ENCODE measurements at places on chromosomes 4 and X. TPM values are rescaled to one million over a fixed set of nuclear protein-coding genes. Genes with fewer than 3 reads are reported as not detected.

GRCh38 chrX:132409780-132410556, 78.9 kb downstream of the MBNL3 start:
- no peak for DNase-seq

GRCh38 chr4:81084634-81085033, 54.1 kb downstream of the BMP3 start:
- DNase-seq: peak; percentile 62

DNA sequence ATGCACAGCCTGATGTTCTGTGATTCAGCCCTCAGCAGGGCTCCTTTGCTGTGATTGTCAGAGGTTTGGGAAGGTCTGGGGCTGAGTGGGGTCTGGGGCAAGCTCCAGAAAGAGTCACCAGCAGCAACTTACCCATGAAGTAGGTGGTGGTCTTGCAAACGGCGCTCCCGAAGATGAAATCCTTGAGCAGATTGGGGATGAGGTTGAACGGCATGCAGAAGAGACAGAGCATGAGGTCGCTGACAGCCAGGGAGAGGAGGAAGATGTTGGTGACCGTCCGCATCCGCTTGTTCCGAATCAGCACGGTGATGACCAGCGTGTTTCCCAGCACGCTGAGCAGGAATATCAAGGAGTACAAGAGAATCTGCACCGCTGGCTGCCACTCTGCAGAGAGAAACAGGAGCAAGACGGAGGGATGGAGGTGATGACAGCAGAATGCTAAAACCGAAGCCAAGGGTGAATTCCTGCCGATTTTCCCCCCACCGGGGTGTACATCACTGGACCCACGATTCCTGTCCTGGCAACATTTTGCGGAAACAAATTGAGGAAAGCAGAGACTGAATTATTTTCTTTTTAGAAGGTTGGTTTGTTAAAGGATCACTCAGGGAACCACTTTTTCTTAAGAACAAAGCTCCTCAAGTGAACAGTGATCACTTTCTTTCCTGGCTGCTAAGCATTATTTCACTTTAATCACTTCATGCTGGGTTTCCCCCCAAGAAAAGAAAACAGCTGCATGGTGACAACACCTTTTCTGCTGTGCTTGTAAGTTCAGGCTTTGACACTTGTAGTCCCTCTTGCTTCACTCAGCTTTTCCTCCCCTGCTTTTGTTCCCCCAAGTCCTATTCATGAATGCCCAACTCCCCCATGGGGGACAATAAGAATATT, 941 bp downstream of the CCKAR start:
- no peak for DNase-seq

DNA sequence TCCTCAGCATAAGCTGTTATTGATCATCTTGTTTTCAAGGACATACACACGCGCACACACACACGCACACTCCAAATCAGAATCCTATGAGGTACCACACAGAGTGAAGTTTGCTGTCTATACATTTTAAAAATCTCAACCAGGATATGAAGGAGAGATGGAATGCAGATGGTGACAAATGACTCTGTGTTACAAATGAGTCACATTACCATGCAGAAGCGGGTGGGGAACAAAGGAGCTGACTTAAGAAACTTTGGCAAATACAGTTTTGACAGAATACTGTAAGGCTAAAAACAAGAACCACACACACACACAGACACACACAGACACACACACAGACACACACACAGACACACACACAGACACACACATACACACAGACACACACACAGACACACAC, 81.7 kb downstream of the RELL1 start:
- DNase-seq: no peak

- DNase-seq: no peak
These were observed 50.5 kb downstream of the IL15 start for GRCh38 chr4:141686879-141687278.

DNA sequence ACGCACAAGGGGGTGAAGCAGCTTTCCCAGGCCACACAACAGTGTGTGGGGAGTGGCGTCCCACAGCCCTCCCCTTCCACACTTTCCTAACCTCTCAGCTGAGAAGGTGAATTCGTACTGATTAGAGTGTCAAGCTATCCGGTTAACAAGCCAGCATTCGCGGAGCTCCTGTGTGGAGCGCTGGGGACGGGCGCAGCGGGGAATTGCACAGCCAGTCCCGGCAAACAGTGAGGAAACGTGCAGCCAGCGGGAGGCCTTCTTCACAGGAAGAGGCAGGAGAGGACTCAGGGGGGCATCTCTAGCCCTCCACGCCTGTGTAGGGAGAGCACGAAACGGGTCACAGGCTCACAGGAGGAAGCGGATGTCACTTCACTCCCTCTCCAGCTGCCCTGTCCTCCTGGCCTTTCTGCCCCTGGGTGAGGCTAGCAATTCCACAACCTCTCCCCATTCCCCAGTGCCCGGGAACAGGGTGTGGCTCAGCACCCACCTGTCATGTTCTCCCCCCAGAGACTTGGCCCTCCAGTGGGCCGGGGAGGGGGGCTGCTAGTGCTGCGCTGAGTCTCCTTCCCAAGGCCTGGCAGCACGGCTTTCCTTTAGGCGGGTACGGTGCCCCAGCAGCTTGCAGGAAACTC, 117.3 kb downstream of the CPZ start:
- DNase-seq: no peak

DNA sequence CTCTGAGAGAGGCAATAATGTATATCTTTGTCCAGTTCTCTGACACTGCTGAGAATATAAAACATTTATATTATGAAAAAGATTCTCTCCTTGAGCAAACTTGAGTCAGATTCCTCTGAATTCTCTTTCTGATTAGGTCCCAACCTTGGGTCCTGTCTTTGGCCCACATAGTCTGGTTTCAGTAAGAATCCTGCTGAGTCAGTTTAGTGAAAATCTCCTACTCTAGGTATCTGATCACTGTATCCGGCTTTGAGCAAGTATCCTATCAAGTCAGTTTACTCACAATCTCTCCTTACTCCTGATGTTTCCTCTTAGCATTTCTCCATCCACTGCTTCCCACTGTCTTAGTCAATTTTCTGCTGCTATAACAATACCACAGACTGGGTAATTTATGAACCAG, 253.9 kb downstream of the OPHN1 start:
- DNase-seq: no peak

DNA sequence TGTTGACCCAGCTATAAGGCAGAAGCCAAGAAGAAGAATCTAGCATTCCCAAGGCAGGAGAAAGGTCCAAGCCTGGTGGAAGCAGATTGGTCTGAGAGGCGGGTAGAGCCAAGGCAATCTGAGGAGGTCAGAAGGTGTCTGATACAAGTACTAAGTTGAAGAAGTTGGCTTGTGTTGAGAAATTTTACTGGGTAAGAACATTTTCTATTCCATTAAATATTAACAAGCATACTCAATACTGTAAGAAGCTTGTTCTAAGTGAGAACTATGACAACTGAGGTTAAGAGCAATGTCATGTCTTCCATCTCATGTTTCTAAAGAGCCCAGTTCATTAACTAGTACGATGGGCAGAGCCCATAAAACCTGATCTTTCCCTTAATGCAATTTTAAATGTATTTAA, 75.0 kb downstream of the FAM13A start:
- DNase-seq: no peak

DNA sequence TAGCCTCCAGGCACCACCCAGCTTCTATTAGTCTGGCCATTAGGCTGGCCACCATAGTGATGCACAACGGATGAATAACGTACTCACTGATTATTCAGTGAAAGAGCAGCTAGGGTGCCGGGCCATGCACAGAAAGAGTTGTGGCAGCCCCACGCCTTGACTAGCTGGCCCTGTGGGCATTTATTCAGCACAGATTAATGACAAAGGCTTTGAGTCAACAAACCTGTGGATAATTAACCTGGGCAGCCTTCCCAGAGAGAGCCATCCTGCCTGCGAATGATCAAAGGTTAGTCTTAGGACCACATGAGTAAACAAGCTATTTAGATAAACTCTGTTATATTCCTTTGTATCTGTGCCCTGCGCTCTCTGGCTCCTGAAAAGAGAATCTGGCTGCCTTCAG, 37.2 kb downstream of the MAP9 start:
- DNase-seq: no peak

GRCh38 chr4:53195815-53196661, 169.8 kb downstream of the SCFD2 start:
- DNase-seq: no peak

DNA sequence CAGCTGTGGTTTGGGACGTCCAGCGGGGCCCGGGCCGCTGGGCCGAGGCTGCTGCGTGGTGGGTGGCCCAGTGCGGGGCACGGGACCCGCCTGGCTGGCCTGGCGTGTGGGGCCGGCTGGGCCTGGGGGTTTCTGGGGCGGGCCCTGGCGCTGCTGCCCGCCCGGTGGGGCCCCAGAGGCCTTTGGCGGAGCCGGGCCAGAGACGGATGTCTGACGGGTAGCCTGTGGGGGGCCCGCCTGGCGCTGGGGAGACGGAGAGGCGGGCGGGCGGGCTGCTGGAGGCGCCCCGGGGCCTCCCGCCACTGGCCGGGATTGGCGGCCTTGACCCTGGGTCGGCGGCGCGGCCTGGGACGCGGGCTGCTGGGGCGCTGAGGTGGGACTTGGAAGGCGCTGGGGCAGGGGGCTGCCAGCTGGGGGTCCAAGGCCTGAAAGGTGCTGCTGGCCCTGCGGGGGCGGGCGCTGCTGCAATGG, 8.1 kb upstream of the TIMP1 start:
- no peak for DNase-seq

- no peak for DNase-seq
These were observed 470.2 kb downstream of the SPRY1 start for GRCh38 chr4:123866796-123867195.

DNA sequence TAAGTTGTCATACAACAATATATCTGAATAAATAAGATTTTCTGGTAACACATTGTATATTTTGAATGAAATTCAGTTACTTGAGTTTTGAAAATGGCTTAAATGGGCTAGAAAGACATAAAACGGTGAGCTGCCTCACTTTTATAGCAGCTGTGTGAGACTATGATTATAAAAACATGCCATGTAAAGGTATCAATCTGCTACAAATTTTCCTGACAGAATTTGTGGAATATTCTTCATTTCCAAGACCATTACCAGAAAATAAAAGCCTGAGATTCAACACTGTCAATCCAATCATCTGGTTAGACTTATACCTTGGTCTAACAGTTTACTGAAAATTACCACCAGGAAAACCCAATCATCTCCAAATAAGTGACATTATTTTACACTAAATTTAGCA, 181.1 kb downstream of the SPCS3 start:
- no peak for DNase-seq

- no peak for DNase-seq
These were observed 24.4 kb upstream of the CITED1 start for GRCh38 chrX:72330131-72330530.

GRCh38 chr4:168923526-168924194, 86.4 kb downstream of the CBR4 start:
- peak; percentile 78 for DNase-seq

- no peak for DNase-seq
These were observed 917.0 kb upstream of the LCORL start for GRCh38 chr4:18938343-18939099.

GRCh38 chr4:38119668-38120385, 159.6 kb downstream of the PTTG2 start:
- DNase-seq: no peak

DNA sequence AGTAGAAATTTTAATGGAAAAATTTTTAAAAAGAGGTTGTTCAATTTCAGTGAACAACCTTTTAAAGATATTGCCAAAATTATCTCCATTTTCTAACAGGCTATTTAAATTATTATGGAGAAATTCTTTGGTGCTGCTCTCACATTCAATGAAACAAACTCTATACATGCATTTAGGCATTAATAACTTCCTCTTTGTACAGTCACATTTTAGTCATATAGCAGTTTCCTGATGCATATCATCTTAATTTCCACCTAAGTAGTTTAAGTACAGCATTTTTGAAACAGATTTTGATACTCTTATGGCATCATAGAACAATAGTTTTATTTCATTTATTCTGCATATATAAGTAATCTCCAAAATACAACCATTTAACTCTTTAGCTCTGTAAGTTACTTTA, 500.1 kb downstream of the STPG2 start:
- no peak for DNase-seq

DNA sequence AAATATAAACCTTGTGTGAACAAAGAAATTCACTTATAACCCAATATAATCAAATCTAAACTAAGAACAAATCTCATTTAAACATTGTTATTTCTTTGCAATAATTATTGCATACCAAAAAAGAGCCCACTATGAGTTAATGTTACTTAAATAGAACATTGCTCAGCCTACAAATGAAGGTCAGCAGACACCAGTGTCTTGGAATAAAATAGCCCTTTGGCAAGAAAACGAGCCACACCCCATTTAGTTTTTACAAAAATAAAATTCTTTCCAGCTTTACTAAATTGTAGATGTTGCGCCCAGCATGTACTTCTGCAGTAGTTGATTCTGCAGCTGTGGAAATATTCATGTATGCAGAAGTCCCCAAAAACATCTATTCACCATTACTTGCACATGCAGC, 12.2 kb downstream of the PLS3 start:
- no peak for DNase-seq

GRCh38 chr4:180589575-180589974, 1653.6 kb upstream of the TENM3 start:
- no peak for DNase-seq

DNA sequence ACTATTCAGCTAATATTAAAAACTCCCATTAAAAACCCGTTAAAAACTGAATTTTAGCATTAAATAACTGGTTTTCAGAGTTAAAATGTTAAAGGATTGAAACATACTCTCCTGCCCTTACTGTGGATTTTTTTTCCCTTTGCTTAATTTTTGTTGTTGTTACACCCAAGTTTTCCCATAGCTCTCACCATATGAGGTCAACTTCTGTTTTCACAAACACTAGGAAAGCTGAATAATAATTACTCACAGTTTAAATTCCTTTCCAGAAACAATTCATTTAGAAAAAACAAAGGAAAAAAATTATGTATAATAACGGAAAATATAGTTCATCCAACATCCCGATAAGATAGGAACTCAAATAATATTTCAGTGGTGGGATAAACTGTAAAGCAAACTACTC, 129.0 kb downstream of the PPP3CA start:
- no peak for DNase-seq

- no peak for DNase-seq
These were observed 130.7 kb downstream of the IL1RAPL2 start for GRCh38 chrX:104696667-104697066.

GRCh38 chr4:48914311-48914710, 7.7 kb upstream of the OCIAD2 start:
- no peak for DNase-seq

- DNase-seq: no peak
These were observed 226.5 kb downstream of the FBXO8 start for GRCh38 chr4:174056959-174057358.

GRCh38 chr4:68617003-68617698, 41.0 kb upstream of the UGT2B17 start:
- DNase-seq: no peak

GRCh38 chrX:71604141-71604540, 14.2 kb downstream of the CXCR3 start:
- no peak for DNase-seq

- DNase-seq: no peak
These were observed 2.9 kb downstream of the ATP6AP1 start for GRCh38 chrX:154431341-154431740.

HTATSF1 gene
- polyA plus RNA-seq: 120 TPM

CYLC1 gene
- polyA plus RNA-seq: not detected

MAGEB17 gene
- 0.22 TPM for polyA plus RNA-seq

MAB21L2 gene
- polyA plus RNA-seq: not detected

HNRNPH2 gene
- 145 TPM for polyA plus RNA-seq

ZMAT1 gene
- polyA plus RNA-seq: 46.6 TPM

POU3F4 gene
- 7.8 TPM for polyA plus RNA-seq

CXorf65 gene
- not detected for polyA plus RNA-seq

TNIP3 gene
- polyA plus RNA-seq: 2.6 TPM

HMX1 gene
- not detected for polyA plus RNA-seq

CXCL6 gene
- polyA plus RNA-seq: not detected

GABRB1 gene
- polyA plus RNA-seq: 0.55 TPM
